ENCODE measurements at places on chromosomes 13 and 19.

GRCh38 chr19:6039566-6040225 is 61.8 kb upstream of the RANBP3 start:
- DNase-seq: no peak

- no peak for DNase-seq
Measured at GRCh38 chr19:9535934-9536333, 2.5 kb downstream of the ZNF426 start.

GRCh38 chr13:98879127-98879520 is 98.7 kb downstream of the DOCK9 start:
- no peak for DNase-seq

- no peak for DNase-seq
Measured at GRCh38 chr19:45321848-45322247, 827 bp downstream of the CKM start.

DNA sequence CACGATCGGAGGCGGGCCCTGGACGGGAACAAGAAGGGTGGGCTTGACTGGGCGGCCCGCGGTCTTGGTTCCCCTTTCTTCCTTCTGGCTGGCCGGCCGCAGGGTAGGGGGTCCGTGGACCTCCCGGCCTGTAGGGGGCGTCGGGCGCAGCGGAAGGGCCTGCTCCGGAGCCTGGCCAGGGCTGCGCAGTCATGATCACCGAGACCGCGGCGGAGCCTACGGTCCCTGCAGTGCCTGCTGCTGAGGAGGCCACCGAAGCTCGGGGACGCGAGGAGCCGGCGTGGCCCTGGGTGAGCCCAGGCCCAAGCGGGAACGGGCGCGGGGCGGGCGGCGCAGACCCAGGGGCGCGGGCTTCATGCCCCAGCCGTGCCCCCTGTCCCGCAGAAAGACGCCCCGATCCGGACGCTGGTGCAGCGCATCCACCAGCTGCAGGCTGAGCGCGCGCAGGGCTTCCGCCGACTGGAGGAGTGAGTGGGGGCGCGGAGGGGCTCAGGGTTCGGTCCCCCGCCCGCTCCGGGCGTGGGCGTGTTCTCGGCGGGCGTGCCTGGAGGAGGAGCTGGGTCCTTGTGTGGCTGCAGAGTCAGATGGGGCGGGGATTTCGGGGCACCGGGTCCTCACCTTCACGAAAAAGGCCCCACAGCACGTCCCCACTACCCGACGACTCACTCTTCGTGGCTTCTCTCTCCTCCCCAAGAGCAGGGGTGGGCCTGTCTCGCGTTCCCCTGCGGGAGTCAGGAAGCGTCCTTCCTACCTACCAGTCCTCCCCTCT is at the start of gene REX1BD:
TSS of gene REX1BD (plus strand) at position 188 of the 769 bp plus-strand sequence. CDS start at position 192, 4 bp downstream.
- DNase-seq: peak; percentile 93

Data from activated CD4-positive, alpha-beta T cell treated with anti-CD3 and anti-CD28 coated beads, Interleukin-2, Interleukin-6, amounts not matched to agents 100 ng/mL and 50 ng/mL, durations not matched to agents 16 hours and 8 hours (primary cell).